Head of caudate nucleus (tissue), 42 donors: ENCODE measurements at places on chromosomes 3 and 15.

- no peak for DNase-seq
Observed at GRCh38 chr3:116038968-116039650, 406.2 kb downstream of the LSAMP start.

- DNase-seq: no peak
Observed at GRCh38 chr15:98382139-98382538, 266.2 kb upstream of the IGF1R start.

DNA sequence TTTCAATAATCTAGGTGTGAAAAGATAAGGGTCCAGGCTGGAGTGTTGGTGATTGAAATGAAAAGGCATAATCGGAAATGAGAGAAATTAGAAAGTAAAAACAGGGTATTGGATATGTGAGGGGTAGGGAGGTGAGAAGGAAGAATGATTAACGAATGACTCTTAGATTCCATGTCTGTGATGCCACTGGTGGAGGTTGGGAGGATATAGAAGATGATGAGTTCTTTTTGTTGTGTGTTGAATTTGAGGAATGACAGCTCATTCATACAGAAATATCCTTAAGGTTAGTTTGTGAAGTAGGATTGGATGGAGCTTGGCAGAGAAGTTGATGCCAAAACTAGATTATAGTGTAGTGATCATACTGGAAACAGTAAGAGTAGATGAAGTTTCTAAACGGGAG, 72.2 kb upstream of the CCNL1 start:
- no peak for DNase-seq

GRCh38 chr15:67678993-67679392, 136.5 kb downstream of the MAP2K5 start:
- no peak for DNase-seq

- DNase-seq: no peak
Observed at GRCh38 chr15:94233441-94233840, 2.1 kb downstream of the MCTP2 start.

GRCh38 chr3:96986241-96986640, 171.8 kb downstream of the EPHA6 start:
- no peak for DNase-seq

DNA sequence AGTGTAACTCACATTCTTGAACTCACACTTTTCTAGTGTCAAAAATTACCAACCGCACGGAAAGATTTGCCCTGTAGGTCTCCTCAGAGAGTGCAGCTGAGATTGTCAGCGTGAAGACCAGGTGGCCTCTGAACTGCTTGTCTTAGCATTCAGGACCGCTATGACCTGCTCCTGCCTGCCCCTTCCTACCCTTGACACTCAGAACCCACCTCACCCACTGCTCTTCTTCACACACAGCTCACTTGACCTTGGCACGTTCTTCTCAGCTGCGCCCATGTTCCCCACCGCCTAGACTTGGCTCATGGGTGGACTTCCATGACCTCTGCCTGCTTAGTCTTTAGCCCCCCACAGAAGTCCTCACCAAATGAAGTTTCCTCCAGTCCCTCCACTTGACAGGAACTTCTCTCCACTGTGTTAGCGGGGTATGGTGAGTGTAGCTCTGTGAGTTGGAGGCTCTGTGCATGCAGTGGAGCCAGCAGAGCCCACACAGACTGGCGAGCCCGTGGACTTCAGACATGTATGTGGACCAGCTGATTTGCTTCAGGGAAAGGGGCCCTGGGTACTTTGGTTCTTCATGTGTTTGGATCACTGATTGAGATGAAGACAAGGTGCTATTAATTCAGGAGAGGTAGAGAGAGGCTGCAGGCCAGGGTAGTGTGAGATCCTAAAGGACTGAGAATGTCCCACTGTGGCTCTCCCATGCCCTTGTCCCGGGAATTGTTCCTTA, 221.3 kb downstream of the OPA1 start:
- DNase-seq: no peak

DNA sequence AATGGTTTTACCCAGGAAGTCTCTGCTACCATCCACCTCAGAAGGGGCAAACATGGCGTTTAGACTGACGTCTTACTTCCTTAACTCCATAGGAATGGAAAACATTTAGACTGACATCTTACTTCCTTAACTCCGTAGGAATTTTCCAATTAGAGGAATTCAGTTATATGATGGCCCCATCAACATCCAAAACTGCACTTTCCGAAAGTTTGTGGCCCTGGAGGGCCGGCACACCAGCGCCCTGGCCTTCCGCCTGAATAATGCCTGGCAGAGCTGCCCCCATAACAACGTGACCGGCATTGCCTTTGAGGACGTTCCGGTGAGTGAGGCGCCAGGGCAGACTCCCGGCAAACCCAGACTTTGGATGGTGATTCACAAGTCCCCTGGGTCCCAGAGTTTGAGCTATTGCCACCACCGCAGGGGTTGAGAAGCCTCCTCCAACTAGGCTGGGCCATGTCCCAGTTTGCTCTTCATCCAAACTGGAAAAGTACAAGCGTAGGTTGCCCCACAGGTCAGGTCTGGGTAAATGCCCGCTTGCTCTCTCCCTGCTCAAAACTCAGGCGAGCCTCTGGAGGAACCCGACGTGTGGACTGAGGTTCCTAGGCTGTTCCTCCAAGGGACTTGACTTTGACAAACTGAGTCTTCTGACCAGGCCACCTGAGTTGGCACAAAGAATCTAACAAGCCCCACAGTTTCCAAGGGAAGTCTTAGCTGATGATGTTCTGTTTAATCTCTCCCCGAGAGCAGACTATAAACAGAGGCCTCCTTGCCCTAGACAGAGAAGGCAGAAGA, 57.7 kb downstream of the MESD start:
- DNase-seq: no peak

DNA sequence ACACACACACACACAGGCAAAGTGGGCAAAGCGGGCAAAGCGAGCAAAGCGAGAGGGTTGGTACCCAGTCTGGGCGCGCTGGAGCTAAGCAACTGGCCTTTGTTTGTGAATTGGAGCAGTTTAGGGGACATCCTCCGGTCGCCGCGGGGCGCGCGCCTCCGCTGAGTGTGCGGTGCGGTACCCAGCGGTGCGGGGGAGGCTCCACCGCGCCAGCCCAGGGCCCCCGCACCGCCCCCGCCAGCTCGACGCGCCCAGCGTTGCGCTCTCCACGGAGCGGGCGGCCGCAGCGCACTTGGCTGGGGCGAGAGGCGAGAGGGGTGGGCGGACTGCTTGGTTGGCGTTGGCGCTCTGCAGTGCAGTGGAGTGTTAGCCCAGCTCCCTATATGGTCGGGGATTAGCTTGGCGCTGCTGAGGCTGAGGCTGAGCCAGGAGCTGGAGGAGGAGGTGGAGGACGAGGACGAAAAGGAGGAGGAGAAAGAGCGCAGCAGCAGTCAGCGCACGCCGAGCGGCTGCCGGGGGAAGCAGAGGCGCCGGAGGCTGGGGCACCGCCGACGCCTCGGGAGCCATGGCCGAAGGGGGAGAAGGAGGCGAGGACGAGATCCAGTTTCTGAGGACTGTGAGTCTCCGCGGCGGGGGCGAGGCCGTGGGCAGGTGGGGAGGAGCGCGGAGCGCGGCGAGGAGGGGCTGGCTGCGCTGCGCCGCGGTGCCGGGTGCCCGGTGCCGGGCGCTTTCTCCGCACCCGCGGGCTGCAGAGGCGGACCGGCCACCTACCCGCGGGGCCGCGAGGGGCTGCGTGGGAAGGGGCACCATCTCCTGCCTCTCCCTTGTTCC, at the start of gene RYR3:
RYR3 (plus strand) TSS at position 487 of the 831 bp plus-strand sequence; CDS start at position 566, 79 bp downstream.
- peak; percentile 43 for DNase-seq

- no peak for DNase-seq
Observed at GRCh38 chr3:4778119-4778518, 201.1 kb upstream of the BHLHE40 start.

DNA sequence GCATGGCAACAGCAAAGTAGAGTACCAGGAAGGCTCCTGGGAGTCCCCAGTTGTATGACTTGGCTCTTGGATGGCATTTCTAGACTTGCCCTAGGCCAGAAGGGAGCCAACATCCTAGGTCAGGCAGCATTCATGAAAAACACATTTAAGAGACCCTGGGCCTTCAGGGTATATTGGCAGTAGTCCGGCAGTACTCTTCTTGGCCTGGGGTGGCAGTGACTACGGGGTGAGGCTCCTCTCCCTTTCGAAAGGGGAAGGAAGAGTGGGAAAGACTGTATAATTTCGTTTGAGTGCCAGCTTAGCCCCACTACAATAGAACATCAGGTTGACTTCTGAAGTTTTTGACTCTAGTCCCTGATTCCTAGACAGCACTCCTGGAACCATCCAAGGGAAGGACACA, 136.4 kb downstream of the ZIC4 start:
- DNase-seq: no peak

DNA sequence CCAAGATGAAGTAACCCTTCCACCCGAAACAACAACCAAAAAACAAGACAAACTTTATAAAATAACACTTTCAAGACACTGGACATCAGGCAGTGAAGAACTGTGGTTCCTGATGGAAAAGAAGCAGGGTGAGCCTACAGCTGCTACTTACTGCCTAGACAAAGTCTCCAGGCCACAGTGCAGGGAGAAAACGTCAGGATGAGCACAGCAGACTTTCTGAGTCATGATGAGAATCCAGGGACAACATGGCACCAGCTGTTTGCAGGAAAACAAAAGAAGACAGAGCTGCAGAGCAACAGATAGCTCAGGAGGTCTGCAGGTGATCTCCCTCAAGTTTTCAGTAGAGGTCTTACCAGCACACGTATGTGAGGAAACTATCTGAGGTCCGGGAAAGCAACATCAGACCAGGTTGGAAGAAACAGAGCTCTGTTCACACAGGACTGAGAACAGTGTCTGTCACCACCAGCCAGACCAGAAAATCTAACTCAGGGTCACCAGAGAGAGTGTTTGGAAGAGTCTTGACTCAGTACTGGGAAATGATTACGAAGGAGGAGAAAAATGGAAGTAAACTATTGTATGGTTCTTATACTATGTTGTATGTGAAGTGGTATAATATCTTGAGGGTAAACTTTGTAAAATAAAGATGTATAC, 108.9 kb downstream of the ANO10 start:
- DNase-seq: no peak

DNA sequence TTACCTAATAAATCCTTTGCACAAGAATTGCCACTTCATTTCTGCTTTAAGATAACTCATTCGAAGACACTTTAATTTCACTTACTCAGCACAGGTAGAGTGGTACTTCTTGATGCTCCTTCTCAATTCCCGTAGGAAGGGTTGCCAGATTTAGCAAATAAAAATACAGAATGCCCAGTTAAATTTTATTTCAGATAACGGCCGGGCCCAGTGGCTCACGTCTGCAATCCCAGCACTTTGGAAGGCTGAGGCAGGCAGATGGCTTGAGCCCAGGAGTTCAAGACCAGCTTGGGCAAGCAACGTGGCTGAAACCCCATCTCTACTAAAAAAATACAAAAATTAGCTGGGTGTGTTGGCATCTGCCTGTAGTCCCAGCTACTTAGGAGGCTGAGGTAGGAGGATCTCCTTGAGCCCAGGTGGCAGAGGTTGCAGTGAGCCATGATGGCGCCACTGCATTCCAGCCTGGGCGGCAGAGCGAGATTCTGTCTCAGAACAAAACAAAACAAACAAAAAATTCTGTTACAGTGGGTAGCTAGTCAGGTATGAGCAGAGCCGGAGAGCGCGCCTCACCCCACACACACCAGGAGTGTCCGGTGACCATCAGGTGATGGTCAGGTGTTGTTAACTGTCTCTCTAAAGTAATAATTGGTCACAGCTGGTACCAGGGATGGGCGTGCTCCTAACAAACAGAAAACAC, 92.8 kb downstream of the DNAH12 start:
- DNase-seq: no peak

DNA sequence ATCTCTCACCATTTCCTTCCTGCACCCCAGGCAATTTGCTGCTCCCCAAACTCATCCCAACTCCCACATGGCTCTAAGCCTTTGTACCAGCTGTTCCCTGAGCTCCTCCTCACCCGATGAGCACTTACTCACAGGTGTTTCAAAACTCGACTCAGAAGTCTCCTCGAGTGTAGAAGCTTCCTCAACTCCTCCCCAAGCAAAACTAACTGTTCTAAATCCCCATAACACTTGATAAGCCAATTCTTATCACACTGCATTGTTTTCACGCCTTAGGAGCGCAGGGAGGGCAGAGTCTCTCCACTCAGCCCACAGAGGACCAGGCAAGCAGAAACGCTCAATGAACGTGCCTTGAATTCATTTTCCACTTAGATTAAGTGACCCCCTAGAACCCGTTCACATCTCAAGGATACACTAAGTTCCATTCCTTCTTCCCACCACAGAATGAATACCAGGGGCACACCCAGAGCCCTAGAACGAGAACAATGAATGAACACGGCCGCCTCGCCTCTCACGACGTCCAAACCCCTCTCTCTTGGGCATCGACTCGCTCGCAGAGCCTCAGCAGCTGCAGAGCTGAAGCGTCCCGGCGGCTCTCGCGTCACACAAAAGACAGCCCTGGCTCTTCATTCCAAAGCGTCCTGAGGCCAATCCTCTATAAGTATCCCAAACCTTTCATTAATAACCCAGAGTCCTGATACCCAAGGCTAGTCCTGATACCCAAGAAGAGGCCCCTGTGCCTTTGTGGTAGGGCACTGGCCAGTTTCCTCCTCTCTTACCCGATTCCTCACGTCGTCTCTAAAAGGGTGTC, 1.1 kb downstream of the RAF1 start:
- peak; percentile 20 for DNase-seq

GRCh38 chr15:39202641-39203040, 378.2 kb upstream of the THBS1 start:
- no peak for DNase-seq

- DNase-seq: no peak
Observed at GRCh38 chr3:46440531-46441294, 24.0 kb downstream of the LTF start.

GRCh38 chr3:48399387-48400172, 27.6 kb downstream of the FBXW12 start:
- no peak for DNase-seq

- no peak for DNase-seq
Observed at GRCh38 chr15:33654860-33655259, 313.4 kb upstream of the CHRM5 start.

DNA sequence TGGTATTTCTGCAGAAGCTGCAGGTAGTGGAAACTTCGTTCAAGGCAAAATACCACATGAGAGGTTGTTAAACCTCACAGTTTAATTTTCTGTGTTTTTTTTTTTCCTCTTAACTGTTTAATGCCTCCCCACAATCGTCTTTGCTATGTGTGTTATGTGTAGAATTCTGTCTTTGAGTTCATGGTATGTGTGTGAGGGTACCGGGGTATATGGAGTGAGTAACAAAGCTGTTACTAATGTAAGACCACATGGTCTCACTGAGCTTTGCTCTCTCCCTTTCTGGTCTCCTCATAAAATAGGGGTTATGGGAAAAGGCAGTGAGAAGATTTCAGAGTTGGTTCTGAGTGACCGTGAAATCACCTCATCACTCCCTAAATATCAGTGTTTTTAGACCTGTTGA, 143.6 kb downstream of the USP13 start:
- DNase-seq: no peak

DNA sequence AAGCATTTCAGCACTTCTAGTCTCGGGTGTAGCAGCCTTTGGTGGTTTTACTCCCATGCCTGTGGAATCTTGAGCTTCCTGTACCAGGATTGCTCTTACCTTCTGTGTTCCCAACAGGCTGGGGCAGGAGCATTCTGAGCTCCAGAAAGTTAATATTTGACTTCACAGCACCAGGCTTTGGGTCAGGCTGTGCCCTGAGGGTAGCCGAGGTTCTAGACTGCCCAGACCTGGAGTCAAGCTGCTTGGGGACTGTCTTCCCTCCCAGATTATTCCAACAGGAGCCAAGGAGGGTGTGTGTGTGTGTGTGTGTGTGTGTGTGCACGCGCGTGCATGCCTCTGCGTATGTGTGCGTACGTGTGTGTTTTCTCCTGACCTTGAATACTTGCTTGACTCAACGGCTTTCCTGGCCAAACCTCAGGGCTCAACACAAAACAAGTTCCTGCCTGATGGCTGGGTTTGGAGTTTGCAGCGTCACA, 94.8 kb downstream of the FLNB start:
- DNase-seq: no peak

- DNase-seq: no peak
Observed at GRCh38 chr3:179956416-179956830, 80.3 kb downstream of the PEX5L start.

GRCh38 chr15:38844736-38845135, 280.1 kb upstream of the RASGRP1 start:
- DNase-seq: no peak
